ENCODE measurements at places on chromosomes 12 and 14. TPM values are rescaled to one million over a fixed set of nuclear protein-coding genes. Genes with fewer than 3 reads are reported as not detected.

Gene CLECL1
- total RNA-seq: not detected

Gene CD163
- not detected for total RNA-seq

Gene IL26
- not detected for total RNA-seq

Gene TTC9
- total RNA-seq: not detected

Gene ST8SIA1
- not detected for total RNA-seq

Gene LTBP2
- total RNA-seq: 33.4 TPM

Gene NID2
- not detected for total RNA-seq

Gene GPR137C
- total RNA-seq: 7.8 TPM

Gene ALDH2
- 73.9 TPM for total RNA-seq

Gene HSPA2
- total RNA-seq: not detected

Gene RAB3IP
- 0.37 TPM for total RNA-seq

Gene BDKRB1
- not detected for total RNA-seq
